ENCODE measurements at places on chromosomes 3 and 15. TPM values are rescaled to one million over a fixed set of nuclear protein-coding genes. Genes with fewer than 3 reads are reported as not detected.

Gene UBAP1L
- total RNA-seq = 0.29 TPM

Gene RBPMS2
- total RNA-seq = 8.9 TPM

Gene C2CD4A
- total RNA-seq = not detected

Gene LRRC34
- not detected for total RNA-seq

Gene XCR1
- not detected for total RNA-seq
